CD4-positive, alpha-beta T cell treated with Interleukin-6 for 4 hours (primary cell): ENCODE measurements at places on chromosomes 6 and 20.

GRCh38 chr6:118967239-118967638 is 32.3 kb upstream of the MCM9 start:
- no peak for DNase-seq

- no peak for DNase-seq
These were observed 84.1 kb downstream of the GINS1 start for GRCh38 chr20:25491446-25492038.

- DNase-seq, result no peak
These were observed 96.6 kb upstream of the IRAK1BP1 start for GRCh38 chr6:78770765-78771164.

GRCh38 chr6:80234908-80235307 is 128.4 kb downstream of the BCKDHB start:
- DNase-seq, result no peak

DNA sequence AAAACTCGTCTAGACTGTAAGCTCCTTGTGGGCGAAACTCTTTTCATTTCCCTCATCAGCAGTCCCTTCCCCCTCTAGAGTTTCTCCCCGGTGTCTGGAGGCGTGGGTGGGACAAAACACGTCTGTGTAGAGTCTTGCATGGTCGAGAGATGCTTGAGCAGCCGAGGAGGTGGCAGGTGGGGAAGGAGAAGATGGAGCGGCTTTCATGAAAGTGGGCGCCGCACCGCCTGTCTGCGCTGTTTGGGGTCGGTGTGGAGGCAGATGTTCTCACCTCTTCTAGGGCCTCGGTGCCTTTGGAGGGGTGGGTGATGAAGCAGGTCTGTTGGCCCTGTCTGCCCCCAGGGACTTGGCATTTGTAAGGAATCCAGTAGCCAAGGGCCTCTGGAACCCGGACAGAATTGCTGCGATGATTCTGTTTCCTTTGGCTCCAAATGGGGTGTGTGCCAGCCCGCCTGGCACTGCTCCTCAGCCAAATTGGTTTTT is 1.2 kb downstream of the BRPF3 start:
- no peak for DNase-seq

DNA sequence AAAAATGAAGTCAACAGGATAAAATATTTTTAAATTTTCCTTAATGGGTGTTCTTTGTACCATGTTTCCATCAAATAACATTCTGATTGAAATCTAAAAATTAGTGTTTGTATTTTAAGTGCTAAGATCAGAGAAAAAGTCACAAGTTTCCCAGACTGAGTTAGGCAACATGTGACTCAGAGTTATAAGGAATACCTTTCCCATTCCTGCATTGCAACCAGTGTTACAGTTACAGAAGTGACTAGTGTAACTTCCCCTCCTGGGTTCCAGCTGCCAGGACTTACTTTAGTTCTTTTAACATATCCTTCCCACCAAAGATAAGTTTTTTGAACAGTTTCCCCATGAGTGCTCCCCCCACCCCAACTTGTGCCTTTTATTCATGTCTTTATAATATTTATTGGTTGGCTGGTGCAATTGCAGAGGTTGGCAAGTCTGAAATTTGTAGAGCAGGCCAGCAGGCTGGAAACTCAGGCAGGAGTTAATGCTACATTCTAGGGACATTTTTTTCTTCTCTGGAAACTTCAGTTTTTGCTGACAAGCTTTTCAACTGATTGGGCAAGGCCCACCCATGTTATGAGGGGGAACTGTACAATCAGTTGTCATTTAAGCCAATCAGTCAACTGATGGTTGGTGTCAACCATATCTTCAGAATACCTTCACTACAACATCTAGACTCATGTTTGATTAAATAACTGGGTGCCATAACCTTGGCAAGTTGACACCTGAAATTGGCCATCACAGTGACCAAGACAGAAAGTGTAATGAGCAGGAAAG is 22.9 kb upstream of the ESR1 start:
- DNase-seq, result no peak

DNA sequence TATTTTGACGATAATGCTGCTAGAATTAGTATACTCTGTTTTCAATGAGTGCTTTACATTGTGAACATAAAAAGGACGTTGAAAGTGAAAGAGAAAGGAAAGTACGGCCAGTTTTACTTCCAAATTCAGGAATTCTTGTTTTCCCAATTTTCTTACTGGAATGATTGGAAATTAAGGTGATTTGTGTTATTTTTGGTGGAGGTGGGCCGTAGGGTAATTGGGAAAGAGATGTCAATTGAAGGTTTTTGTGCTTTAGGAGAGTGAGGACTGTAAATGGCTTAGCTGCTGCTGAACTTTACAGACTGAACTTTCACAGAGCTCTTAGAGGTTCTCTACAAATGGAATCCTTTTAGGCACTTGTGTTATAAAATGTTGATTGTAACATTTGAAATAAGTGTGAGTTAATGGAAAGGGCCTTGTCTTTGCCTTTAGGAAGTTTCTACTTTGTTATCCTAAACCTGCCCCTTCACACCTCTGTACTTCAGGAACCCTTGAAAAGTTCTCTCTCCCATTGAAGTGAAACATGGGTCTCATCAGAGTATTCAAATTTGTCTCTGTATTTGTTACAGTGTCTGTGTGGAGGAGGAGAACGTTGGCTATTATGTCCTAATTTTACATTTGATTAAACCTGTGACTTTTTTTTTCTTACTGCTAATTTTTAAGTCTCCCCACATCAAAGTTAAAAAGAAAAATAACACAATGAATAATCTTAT is 256.4 kb downstream of the ARID1B start:
- no peak for DNase-seq

DNA sequence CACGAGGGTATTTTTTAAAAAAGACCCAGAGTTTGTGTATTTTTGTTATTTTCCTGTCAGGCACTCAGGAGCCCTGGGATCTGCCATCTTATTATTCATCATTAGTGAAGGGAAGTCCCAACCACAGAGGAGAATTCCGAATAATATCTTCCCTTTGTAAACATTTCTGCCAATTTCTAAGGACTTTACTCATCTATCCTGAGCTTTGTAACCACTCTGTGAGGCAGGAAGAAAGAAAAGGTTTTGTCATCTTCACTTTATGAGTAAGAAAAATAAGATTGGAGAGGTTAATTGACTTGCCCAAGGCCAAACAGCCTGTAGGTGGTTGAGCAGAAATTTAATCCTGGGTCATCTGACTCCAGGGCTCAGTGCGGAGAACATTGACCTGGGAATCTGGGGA is 23.0 kb upstream of the IYD start:
- no peak for DNase-seq
